ENCODE measurements at places on chromosomes 5 and 9.

DNA sequence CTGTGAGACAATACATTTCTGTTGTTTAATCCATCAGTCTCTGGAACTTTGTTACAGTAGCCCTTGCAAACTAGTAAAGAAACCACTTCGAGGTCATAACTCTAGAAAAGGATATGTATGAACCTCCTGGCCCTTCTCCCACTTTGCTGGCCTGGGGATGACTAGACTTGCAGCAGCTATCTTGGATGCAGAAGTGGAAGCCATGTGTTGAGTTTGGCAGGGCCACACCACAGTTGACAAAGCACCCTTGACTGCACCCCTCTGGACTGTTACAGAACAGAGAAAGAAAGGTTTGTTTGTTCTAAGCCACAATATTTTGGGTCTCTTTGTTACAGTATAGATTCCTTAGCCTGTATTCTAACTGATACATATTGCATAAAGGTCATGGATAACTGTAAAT, 183.2 kb upstream of the TAS2R1 start:
- no peak for DNase-seq

- no peak for DNase-seq
These were observed 15.7 kb upstream of the KCNN2 start for GRCh38 chr5:114346181-114346580.

- DNase-seq: no peak
These were observed 36.4 kb downstream of the GGTA1 start for GRCh38 chr9:121463026-121463807.

DNA sequence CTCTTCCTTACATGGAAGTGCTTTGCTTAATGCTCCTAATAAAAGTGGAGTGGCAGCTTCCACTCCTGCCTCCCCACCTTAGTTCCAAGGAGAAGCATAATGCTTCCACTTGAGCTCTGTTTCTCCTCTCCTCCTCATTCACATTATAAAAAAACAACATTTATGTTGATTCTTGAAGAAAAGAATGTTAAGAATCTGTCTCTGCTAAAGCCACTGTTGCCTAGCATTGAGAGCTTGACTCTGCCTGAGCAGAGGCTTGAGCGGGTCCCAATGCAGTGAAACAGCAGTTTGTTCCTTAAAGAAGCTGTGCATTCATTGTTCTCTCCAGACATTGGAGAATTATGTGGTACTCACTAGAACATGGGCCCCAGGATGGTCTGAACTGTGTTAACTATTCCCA, 101.5 kb upstream of the GHR start:
- DNase-seq: no peak

- no peak for DNase-seq
These were observed 15.4 kb downstream of the CEMIP2 start for GRCh38 chr9:71752928-71753327.

GRCh38 chr5:172839669-172840431, 5.8 kb downstream of the ERGIC1 start:
- DNase-seq: no peak

GRCh38 chr9:127968700-127969383, 11.9 kb downstream of the EEIG1 start:
- DNase-seq: no peak

DNA sequence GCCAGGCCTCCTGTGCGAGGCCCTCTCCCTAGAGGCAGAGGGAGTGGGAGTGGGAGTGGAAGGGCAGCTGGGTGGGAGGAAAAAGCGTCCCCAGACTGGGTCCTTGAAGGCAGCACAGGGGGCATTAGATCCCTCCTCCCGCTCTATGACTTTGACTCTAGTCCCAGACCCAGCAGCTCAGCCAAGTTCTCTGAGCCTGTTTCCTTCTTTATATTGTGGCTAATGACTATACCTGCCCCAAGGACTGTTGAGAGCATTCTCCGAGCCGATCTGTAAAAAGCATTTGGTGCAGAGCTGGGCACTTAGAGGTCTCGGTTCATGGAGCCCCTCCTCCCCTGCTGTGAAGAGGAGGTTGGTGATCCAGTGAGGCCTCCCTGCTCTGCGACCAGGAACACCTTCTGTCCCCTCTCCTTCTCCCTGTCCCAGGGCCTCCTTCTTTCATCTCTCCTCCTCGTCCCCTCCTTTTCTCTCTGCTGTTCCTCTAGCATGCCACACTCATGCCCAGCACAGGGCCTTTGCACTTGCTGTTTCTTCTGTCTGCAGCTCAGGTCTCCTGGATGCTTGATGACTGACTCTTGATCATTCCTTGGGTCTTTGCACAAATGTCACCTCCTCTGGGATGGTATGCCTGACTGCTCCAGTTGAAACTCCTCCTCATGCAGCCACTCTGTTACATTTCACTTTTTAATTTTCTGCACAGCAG, 23.4 kb upstream of the PSD2 start:
- no peak for DNase-seq

DNA sequence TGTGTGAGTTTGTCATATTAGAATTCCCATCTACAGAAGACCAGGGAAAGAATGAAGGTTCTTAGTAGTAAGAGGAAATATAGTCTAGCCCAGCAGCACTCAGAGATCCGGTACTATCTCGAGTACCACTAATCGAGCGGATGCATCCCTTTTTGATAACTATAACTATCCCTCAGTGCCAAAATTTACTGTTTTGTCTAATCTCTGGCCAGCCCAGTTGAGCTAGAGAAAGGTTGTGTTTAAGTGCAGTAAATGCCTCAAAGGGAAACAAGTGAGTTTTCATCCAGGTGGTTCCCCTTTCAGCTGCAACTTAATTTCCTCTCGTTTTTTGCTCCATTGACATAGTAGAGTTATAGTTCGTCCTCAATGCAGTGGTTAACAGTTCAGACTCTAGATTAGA, 146.7 kb downstream of the GPBP1 start:
- no peak for DNase-seq

DNA sequence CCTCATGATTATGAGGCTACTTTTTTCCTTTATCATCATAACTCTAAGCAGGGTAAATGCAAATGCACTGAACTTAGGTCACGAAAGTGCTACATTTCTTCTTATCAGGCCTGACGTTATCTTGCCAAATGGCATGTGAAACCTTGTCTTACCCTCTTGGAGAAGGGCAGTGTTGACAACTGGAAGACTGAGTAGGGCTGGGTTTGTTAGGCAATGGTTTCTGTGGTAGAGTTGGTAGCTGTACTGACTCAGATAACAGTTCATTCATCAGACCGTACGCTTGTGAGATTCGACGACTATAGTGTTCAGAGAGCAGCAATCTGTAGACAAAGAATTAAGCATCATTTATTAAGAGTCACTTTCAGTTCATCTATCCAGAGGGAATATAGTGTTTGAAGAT, 127.7 kb downstream of the CPLANE1 start:
- no peak for DNase-seq

DNA sequence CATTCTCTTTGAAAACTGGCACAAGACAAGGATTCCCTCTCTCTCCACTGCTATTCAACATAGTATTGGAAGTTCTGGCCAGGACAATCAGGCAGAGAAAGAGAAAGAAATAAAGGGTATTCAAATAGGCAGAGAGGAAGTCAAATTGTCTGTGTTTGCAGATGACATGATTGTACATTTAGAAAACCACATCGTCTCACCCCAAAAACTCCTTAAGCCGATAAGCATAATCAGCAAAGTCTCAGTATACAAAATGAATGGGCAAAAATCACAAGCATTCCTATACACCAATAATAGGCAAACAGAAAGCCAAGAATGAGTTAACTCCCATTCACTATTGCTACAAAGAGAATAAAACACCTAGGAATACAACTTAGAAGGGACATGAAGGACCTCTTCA, 21.0 kb upstream of the EPB41L4A start:
- no peak for DNase-seq

GRCh38 chr5:61477788-61478187, 145.7 kb downstream of the ZSWIM6 start:
- no peak for DNase-seq

DNA sequence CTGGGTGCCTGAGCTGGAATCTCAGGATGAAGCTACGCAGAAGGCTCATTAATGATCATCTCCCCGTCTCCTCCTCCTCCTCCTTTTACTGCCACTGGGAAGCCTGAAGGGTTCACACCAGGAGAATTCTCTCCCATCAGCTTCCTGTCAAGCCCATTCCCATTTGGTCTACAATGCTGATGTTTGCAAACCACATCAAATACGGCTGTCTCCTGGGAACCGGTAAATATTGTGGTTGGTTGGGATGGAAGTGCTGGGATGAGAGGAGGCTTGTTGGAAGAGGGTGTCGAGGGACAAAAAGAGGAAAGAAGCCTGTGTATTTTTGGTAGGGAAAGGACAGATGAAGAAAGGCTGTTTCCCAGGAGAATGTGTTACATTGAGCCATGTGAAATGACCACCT, 13.2 kb upstream of the S1PR3 start:
- DNase-seq: no peak

DNA sequence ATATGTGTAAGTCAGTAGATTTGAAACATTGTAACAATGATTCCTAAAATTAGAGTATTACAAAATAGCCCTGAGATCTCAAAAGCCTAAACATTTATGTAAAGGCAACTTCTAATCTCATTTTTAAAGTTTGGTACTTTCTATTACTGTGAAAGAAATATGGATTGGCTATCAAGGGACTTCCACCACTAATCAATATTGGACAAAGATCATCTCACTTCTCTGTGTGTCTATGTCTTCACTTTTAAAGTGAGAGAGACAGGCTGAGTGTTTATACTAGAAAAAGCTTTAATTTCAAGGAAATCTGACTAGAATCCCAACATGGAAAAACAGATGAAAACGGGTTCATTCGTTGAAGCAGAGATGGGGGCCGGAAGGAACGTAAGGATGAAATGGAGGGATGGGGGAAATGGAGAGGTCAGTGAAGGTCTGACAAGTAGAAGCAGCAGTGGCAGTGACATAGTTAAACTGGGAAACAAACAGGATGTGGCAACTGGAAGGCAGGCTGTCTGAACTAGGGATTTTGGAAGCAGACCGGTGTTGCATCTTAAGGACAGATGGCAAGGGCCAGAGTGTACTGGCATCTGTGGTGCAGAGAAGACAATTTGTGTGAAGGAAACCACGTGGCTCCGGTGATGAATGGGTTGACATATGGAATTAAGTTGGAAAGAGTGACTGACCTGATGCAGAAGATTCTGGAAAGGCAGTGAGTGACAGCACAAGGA, 60.8 kb downstream of the PDE4D start:
- no peak for DNase-seq

Measured in NCI-H187 treated with DMSO at 0.1 percent for 48 hours (cell line).